Endodermal cell (in vitro differentiated cells): ENCODE measurements at places on chromosomes 6 and 20. TPM values are rescaled to one million over a fixed set of nuclear protein-coding genes. Genes with fewer than 3 reads are reported as not detected.
A peak's percentile ranks its signal among the peaks of the same experiment; 100 is the strongest.

The SPAG4 gene
- total RNA-seq: 1.7 to 19.3 TPM (median 2.3 TPM) in 3 replicates

The ZNF831 gene
- total RNA-seq: not detected in 3 replicates

The CNKSR3 gene
- 7.1 to 8.7 TPM (median 8.0 TPM) in 3 replicates for total RNA-seq

The MEI4 gene
- total RNA-seq: 0.45 and 0.62 TPM in 2 replicates

The BPIFB1 gene
- 0.24 TPM in 1 of 3 replicates, not detected in the others for total RNA-seq

GRCh38 chr6:124796464-124796970 lies 165.7 kb upstream of the RNF217 start:
- peak; percentile 74 for DNase-seq

- no peak for DNase-seq
These were observed 170.5 kb downstream of the GPX5 start for GRCh38 chr6:28696167-28696566.

GRCh38 chr6:135075018-135075417 lies 20.4 kb upstream of the HBS1L start:
- DNase-seq: no peak

- no peak for DNase-seq
These were observed 7.0 kb upstream of the RREB1 start for GRCh38 chr6:7100753-7101081.

- no peak for DNase-seq
These were observed 31.9 kb upstream of the FABP7 start for GRCh38 chr6:122747573-122747972.

DNA sequence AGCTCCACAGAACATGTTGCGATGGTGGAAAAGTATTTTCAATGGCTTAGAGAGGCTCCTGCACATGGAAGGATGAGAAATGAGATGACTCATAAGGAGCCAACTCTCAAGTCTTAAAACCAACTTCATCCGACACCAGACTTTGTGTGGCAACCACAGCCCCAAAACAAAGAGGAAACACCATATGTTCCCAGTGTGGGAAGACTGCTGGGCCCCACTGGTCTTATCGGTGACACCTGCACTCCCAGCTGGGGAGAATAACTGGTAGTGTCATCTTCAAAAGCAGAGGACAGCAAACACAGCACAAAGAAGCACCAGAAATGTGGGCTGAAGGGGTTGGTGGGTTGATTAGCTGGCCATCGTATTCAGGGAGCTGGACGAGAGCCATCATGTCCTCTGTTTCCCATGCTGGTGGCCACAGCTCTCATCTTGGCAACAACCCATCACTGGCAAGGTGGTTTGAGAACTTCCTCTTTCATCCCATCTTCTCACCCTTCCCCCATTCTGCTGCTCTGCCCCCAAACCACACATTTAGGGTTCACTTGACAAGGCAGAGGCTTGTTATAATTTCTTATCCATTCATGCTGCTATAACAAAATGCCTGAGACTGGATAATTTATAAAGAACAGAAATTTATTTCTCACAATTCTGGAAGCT lies 46.0 kb upstream of the TASP1 start:
- DNase-seq: no peak

- DNase-seq: peak; percentile 19
These were observed 222.9 kb downstream of the DLL1 start for GRCh38 chr6:170067923-170068360.

- DNase-seq: no peak
These were observed 130.6 kb downstream of the CD109 start for GRCh38 chr6:73826571-73826970.
